ENCODE measurements at places on chromosomes 13 and 19.

GRCh38 chr13:82467626-82468025 lies 1414.6 kb downstream of the SLITRK1 start:
- no peak for DNase-seq

GRCh38 chr19:46928951-46929350 lies 68.2 kb downstream of the ARHGAP35 start:
- no peak for DNase-seq

- no peak for DNase-seq
Measured at GRCh38 chr13:109212650-109213049, 573.7 kb downstream of the IRS2 start.

GRCh38 chr19:17209126-17210036 lies 5.8 kb upstream of the USE1 start:
- no peak for DNase-seq
